ENCODE measurements at places on chromosomes 1 and 21.

GRCh38 chr1:5913078-5913845 is 79.0 kb downstream of the NPHP4 start:
- no peak overlapping the region for H3K4me3 ChIP-seq
- peaks cover 28% of the 10 kb centered on the region for H3K4me1 ChIP-seq
- peak overlapping the region; percentile 68 for H3K27ac ChIP-seq
- H3K36me3 ChIP-seq, result peaks cover 9% of the 10 kb centered on the region
- DNase-seq, result peak; percentile 65

DNA sequence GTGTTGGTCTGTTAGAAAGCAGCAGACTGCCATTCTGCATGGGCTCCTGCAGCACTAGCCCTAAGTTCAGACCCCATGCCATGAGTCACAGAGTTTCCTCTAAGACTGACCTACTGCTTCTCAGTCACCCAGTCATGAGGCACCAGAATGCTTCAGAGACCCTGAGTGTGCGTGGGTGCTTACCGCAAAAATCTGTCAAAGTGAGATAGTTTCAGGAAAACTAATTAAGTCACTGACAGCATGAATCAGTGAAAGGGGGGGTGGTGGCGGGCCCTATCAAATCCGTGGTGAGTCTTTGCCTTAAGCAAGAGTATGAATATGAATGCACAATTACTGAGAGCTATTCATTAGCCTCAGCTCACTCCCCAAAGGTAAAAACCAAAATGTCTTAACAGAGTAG is 98.1 kb downstream of the KCTD3 start:
- H3K4me1 ChIP-seq, result no peaks in the 10 kb centered on the region
- no peak overlapping the region for H3K4me3 ChIP-seq
- H3K27ac ChIP-seq, result no peak overlapping the region
- DNase-seq, result no peak
- no peaks in the 10 kb centered on the region for H3K27me3 ChIP-seq
- no peaks in the 10 kb centered on the region for H3K36me3 ChIP-seq

DNA sequence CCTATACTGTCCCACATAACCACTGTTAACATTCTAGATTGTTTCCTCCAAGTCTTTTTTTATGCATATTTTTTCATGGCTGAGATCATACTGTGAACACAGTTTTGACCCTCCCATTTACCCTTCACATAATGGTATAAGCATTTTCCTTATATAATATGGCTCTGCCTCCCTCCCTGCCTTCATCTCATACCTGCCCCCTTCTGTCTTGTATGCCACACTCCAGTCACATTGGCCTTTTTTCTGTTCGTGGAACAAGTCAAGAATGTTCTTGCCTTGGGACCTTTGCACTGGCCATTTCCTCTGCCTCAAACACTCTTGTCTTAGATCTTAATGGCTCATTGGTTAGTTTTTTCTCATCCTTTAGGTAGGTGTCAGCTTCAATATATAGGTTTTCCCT is 24.3 kb upstream of the ELAVL4 start:
- no peak overlapping the region for H3K27ac ChIP-seq
- peaks cover 3% of the 10 kb centered on the region for H3K27me3 ChIP-seq
- H3K4me1 ChIP-seq, result no peaks in the 10 kb centered on the region

DNA sequence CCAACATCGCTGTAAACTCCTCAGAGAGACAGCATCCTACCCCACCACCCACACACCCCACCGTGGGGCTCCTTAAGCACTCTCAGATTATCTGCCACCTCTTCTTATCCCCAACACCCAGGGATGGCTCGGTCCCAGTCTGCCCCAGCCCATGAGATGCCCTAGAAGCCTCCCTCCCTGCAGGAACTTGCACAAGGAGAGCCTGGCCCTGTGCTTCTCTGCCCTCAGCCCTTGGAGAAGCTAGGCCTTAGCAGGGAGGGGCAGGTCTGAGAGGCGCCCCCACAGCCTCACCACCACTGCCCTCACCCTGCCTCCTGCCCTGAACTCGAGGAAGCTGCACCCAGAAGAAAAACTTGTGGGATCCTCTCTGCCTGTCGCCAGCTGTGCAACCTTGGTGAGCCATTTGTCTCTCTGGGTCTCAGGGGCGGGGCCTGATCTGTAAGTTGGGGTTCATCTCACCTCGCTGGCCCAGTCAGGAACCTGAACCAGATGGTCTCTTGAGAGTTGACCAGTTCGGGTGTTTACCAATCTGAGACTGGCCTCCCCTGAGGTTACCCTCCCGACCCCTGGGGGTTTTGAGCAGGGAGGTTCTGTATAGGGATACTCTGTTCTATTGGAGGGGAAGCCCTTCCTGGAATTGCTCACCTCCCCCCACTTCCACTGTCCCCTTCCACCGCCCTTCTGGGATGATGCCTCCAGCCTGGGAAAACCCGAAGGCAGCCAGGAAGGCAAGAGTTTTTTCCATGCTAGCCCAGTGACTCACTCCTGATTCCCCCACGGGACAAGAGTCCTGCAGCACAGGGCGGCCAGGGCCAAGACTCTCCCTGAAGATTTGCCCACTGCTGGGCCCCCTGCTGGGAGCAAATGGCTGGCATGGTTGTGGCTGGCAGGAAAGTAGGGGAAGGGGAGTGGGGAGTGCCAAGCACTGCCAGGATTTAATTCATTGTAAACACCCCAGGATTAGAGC is at the start of gene S100A3:
Gene S100A3 (minus strand): TSS at position 537 of the 967 bp plus-strand sequence. CDS start 773 bp downstream, outside the sequence.
- no peak for DNase-seq
- no peak within 1 kb of the TSS for H3K4me3 ChIP-seq
- H3K36me3 ChIP-seq, result no peaks in the 10 kb centered on the region
- peak within 1 kb of the TSS; percentile 72 for H3K27ac ChIP-seq
- peaks cover 65% of the 10 kb centered on the region for H3K4me1 ChIP-seq

DNA sequence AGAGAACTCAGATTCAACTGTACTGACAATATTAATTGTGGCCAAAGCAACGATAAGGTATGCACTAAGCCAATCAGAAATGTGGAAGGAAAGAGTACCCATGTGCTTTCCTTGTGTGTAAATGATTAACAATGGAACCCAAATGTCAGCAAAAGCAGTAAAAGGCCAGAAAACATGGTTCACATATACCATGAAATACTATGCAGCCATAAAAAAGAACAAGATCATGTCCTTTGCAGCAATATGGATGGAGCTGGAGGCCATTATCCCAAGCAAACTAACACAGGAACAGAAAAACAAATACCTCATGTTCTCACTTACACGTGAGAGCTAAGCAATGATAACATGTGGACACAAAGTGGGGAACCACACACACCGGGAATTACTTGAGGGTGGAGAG is 78.5 kb downstream of the SUSD4 start:
- no peaks in the 10 kb centered on the region for H3K36me3 ChIP-seq
- no peaks in the 10 kb centered on the region for H3K4me1 ChIP-seq
- DNase-seq, result no peak

Data from type B pancreatic cell (in vitro differentiated cells).